ENCODE measurements at places on chromosomes 5 and 9.

- DNase-seq, result no peak
Measured at GRCh38 chr5:33372721-33373472, 67.9 kb upstream of the TARS1 start.

- peak; percentile 95 for DNase-seq
Measured at GRCh38 chr9:88852794-88853193, 138.5 kb upstream of the S1PR3 start.

- peak; percentile 22 for DNase-seq
Measured at GRCh38 chr9:108784998-108785397, 70.8 kb downstream of the ACTL7B start.

DNA sequence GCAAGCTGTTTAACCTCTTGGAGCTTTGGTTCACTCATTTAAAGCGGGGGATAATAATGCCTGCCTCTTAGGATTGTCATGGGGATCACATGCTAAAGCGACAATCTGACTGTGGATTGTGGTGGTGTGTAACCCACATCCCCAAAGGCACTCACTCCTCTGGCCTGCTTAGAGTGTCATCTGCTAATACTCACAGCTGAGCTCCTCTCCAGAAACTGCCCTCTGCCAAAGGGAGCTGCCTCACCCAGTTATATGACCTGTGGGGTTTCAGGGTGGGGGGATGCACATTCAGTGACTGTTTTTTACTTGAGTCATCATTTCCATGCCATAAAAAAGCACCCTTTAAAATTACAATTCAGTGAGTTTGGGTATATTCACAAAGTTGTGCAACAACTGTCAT, 110.0 kb upstream of the SPOCK1 start:
- DNase-seq, result no peak

GRCh38 chr9:78261403-78262001, 25.6 kb downstream of the CEP78 start:
- peak; percentile 46 for DNase-seq

DNA sequence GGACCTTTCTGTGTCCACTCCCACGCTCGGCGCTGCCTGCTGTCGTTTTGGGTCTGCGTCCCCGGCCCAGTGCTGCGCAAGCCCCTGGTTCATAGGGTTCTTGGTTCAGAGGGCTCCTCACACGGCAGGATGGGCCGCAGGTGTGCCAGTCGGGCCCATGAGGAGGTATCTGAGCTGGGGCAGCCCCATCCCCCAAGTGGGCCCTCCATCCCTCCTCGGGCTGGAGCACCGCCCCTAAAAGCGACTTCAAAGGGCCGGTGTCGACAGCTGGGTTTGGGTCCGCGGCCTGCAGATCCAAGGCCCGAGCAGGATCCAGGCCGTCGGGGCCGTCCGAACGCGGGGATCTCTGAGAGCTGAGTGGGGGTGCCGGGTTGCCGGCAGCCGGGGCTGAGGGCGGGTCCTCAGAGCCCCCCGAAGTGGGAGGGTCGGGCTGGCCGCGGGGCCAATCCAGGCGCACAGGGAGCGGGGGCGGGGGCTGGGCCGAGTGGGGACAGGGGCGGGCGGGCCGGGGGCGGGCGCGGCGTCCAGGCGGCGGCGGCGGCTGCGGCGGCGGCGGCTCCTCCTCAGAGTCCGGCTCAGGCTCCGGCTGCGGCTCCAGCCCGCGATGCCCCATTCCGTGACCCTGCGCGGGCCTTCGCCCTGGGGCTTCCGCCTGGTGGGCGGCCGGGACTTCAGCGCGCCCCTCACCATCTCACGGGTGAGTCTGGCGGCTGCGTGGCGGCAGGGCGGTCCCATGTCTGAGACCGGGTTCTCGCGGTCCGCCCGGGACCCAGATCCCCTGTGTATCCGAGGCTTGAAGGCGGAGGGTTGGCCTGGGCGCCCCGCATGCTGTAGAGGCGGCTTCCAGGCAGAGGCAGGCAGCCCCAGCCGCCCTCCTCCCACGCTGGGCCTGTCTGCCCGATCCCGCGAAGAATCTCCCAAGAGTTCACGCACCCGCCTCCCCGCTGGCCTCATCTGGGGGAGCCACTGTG, at the start of gene PDLIM4:
TSS of gene PDLIM4 (plus strand) at position 566 of the 971 bp plus-strand sequence. CDS start at position 605, 39 bp downstream.
- peak; percentile 48 for DNase-seq

- DNase-seq, result no peak
Measured at GRCh38 chr9:105258225-105258737, 13.8 kb downstream of the SLC44A1 start.
